AML-193 (cell line): ENCODE measurements at places on chromosomes 13 and 19.

- no peak for DNase-seq
Observed at GRCh38 chr13:40317980-40318327, 348.5 kb downstream of the FOXO1 start.

GRCh38 chr13:28471421-28471820 lies 23.5 kb downstream of the FLT1 start:
- no peak for DNase-seq

- no peak for DNase-seq
Observed at GRCh38 chr19:20367811-20368294, 197.7 kb downstream of the ZNF737 start.

DNA sequence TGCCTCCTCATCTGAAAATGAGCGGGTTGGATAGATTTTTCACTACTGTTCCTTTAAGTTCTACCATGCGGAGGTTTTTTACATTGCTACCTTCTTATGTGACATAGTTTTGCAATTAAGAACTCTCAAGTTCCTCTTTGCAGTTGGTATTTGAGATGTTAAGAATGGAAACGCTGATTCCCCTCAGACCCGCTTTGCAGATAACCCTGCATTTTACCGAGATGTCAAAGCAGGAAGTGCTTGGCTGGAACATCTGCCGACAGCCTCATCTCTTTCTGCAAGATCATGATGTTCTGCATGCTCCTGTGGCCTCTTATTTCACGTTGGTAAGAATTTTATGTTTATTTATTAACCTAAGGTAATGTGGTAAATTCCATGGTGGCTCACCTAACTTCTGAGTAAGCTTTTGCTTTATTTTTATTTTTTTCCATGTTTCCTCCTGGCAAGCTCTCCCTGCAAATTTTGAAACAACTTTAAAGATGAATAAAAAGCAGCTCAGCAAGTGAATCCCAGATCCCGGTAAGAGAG lies 22.5 kb downstream of the PABPC3 start:
- peak; percentile 48 for DNase-seq

GRCh38 chr13:110201114-110201513 lies 105.8 kb downstream of the COL4A1 start:
- DNase-seq, result no peak

- DNase-seq, result no peak
Observed at GRCh38 chr19:34844277-34844676, 71.3 kb upstream of the ZNF599 start.

DNA sequence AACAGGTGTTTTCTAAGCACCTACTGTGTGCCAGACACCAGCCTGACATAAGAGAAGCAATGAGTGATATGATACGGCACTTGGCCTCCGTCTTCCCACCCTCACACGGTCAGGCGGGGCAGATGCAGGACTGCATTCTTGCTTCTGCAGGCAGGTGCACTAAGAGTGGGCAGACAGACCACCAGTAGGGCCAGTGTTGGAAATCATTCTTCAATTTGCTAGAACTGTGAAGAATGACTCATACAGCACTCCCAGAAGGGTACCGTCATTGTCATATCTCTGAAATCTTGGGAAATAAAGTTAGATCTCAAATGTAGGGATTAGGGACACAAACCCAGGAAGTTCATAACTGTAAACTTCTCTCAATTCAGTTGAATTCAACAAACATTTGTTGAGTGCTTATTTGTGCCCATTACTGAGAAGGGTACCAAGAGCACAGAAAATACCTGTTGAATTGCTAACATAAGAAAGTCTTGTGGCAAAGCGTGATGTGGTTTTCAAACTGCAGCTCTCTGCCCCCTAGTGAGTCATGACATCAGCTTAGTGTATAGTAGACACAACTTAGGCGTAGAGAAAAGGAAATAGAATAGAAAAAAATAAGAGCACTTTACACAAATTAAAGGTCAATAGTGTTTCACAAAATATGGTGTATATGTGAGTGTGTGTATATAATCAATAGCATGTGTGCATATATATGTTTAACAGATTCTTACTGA lies 76.1 kb downstream of the TEX26 start:
- DNase-seq, result no peak

DNA sequence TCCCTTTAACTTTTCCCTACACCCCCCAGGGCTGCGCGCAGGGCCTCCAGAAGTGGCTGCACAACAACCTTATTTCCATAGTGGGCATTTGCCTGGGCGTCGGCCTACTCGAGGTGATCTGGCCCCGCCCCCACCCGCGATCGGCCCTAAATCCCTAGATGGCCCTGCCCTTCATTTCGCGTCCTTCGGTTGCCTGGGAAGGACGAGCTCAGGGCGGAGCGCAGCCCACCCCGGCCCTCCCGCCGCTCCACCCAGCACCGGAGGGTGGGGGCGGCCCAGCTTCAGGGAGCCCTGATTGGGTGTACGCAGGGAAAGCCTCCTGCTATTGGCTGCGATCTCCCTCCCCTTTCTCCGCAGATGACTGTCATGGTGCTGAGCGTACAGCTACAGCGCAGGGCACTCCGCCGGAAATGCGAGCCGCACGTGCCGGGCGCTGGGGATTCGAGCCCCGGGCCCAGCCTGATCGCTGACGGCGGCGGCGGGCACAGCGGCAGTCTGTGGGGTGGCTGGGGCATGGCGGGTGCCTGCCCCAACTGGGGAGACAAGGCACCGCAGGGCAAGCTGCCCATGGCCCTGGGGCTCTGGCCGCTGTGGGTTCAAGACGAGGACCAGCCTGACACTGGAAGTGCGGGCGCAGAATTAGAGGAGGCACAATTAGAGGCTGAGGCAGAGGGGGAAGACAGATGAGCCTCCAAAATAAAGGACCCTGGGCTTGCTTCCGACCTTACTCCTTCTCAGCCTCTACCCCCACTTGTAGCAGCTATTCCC lies 4.3 kb downstream of the CD37 start:
- DNase-seq, result no peak

- DNase-seq, result peak; percentile 21
Observed at GRCh38 chr19:13155472-13156359, 5.5 kb downstream of the IER2 start.

DNA sequence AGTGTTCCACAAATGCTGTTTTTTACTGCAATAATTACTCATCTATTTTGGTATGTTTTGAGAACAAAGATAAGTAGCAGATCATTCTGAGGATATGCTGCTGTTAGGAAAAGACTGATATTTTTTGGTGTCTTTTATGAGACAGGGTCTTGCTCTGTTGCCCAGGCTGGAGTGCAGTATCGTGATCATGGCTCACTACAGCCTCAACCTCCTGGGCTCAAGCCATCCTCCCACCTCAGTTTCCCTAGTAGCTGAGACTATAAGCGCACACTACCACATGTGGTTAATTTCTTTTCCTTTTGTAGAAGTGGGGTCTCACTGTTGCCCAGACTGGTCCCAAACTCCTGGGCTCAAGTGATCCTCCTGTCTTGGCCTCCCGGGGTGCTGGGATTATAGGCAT lies 9.5 kb downstream of the LSM4 start:
- DNase-seq, result no peak

- no peak for DNase-seq
Observed at GRCh38 chr13:51620165-51620983, 36.1 kb downstream of the WDFY2 start.

DNA sequence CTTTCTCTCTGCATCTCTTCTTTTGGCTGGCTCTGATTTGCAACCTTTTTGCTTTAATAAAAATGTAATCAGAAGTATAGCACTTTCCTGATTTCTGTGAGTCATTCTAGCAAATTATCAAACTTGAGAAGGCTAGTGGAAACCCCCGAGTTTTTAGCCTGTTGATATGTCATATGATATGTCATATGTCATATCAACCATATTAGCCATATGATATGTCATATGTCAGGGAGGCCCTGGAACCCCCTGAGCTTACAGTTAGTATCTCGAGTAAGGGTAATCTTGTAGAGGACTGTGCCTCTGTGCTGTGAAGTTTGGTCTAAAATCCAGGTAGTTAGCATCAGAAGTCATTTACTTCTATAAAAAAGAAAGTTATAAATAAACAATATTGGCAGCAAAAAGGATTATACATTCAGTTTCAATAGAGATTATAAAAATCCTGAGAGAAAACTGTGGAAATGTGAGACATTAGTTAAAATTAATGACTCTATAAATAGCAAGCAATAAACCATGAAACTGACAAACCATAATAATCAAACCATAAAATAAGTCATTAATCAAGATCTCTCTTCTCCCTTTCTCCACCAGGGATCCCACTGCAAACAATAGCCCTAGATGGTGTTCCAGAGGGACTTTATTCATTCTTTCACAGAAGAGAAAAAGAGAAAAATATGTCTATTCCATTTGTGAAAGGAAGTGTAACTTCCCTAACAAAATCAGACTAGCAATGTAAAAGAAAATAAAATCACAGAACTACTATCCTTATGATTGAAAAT lies 167.4 kb downstream of the NALCN start:
- DNase-seq, result no peak

GRCh38 chr13:74929436-74929835 lies 552.5 kb downstream of the TBC1D4 start:
- no peak for DNase-seq
